Osteocyte (in vitro differentiated cells): ENCODE measurements at places on chromosomes 2 and 18. TPM values are rescaled to one million over a fixed set of nuclear protein-coding genes. Genes with fewer than 3 reads are reported as not detected.

The STPG4 gene
- total RNA-seq = 0.37 and 0.56 TPM in 2 replicates

The STON1 gene
- total RNA-seq = 37.5 and 38.0 TPM in 2 replicates

The SPEG gene
- total RNA-seq = 27.0 and 30.3 TPM in 2 replicates

The ARHGAP25 gene
- 0.42 and 0.43 TPM in 2 replicates for total RNA-seq

The PLEK gene
- 0.19 TPM in 1 of 2 replicates, not detected in the other for total RNA-seq

The SLC8A1 gene
- total RNA-seq = 17.3 and 18.0 TPM in 2 replicates

The FBXO41 gene
- total RNA-seq = 1.6 and 2.0 TPM in 2 replicates

The POMC gene
- total RNA-seq = not detected in 2 replicates

The MAB21L4 gene
- not detected in 2 replicates for total RNA-seq

The ACADL gene
- not detected in 2 replicates for total RNA-seq

The CYRIA gene
- total RNA-seq = 2.8 TPM in 2 replicates

The EN1 gene
- total RNA-seq = not detected in 2 replicates

The RDH14 gene
- total RNA-seq = 19.0 and 21.3 TPM in 2 replicates

DNA sequence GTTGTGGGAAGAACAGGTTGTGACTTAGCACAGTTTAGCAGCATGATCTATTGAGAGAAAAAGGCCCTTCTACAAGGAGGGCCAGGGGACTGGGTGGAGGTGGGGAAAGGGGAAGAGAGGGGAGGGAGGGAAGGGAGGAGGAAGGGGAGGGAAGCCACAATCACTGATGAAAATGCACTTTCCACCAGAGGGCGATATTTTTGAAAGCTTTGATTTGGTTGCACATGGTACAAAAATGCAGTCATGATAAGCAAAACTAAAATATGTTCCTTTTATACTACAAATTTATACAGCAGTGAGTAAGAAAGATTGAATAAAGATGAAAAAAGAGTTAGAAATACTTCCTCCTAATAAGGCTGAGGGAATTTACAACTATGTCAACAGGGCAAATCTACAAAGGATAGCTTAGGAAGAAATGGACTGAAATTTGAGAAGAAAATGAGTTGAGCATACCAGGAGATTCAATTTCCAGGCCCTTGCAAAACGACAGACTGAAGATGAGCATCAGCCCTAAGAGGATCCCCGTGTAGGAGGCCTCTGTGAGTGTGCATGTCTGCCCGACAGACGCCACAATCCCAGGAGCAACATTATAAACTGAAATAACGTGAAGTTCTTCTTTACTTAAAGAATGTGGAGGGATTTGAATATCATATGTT is 17.2 kb downstream of the SH3YL1 start:
- no peaks in the 10 kb centered on the region for H3K27me3 ChIP-seq
- H3K36me3 ChIP-seq = peaks cover 49% of the 10 kb centered on the region
- no peak for DNase-seq
- H3K4me1 ChIP-seq = peaks cover 7% of the 10 kb centered on the region

DNA sequence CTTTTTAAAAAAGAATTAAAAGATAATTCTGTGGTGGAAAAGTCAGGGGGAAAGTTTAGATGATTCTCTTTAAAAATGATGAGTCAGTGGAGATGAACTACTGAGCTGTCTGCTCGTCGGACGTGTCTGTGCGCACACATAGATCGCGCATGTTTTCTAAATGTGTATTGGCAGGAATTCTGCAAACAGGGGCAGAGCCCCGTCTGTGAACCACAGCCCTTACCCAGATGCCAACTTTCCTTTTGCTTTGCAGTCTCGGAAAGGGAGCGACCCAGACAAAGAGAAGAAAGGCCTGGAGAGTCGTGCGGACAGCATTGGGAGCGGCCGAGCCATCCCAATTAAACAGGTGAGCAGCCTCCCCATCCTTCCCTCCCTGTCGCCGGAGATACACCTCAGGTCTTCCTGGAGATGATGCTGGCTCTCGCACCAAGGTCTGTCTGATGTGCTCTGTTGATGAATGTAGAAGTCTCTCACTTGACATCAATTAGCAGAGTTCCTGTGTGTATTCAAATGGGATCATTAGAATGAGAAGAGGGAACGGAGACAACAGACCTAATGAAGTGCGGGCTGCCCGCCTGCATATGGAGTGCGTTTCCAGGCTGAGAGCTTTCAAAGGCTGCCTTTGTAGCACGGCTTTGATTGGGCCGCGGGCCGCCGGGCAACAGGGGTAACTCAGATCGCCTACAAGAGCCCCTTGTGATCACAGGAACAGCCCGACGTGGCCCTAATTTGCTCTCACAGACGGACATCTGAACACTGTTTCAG is 313.3 kb downstream of the AGAP1 start:
- no peak for DNase-seq
- peaks cover 37% of the 10 kb centered on the region for H3K36me3 ChIP-seq
- no peaks in the 10 kb centered on the region for H3K4me1 ChIP-seq
- H3K27me3 ChIP-seq = no peaks in the 10 kb centered on the region
- H3K27ac ChIP-seq = no peak overlapping the region

GRCh38 chr2:174333017-174333371 is 1.8 kb upstream of the SP9 start:
- no peak overlapping the region for H3K4me3 ChIP-seq
- H3K27ac ChIP-seq = no peak overlapping the region
- peaks cover 39% of the 10 kb centered on the region for H3K4me1 ChIP-seq

DNA sequence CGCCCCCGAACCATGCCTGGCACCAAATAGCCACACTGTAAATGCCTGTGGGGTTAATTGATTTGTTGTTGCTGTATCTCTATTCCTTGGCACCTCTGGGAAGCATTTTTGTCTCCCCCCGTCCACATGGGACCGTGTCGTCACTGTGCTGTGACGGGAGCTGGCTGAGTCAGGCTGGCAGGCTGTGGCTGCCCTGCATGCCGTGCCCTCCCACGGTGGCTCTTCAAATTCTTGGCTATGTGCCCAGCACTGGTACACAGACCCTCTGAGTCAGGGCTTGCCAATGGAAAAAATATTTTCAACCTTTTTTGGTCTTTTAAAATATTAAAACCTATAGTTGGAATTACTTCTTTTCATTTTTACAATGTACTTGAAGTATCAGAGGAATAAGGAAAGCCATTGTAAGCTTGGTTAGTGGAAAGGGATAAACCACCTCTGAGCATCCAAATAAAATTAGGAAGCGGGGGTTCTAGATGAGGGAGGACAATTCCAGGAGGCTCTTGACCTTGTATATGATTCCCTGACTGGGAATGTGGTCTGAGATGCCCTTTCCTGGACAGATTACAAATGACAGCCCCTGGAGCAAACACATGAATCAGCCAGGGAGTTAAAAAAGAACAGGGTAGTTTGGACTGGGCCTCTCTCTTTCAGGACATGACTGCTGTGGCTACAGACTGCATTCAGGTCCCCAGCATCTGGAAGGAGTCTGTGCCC is 59.4 kb downstream of the DGKD start:
- peaks cover 73% of the 10 kb centered on the region for H3K4me1 ChIP-seq
- H3K36me3 ChIP-seq = peaks cover 18% of the 10 kb centered on the region
- H3K27me3 ChIP-seq = no peaks in the 10 kb centered on the region
- H3K27ac ChIP-seq = peak overlapping the region; percentile 93
- peak overlapping the region; percentile 28 for H3K4me3 ChIP-seq
- DNase-seq = peak; percentile 95

DNA sequence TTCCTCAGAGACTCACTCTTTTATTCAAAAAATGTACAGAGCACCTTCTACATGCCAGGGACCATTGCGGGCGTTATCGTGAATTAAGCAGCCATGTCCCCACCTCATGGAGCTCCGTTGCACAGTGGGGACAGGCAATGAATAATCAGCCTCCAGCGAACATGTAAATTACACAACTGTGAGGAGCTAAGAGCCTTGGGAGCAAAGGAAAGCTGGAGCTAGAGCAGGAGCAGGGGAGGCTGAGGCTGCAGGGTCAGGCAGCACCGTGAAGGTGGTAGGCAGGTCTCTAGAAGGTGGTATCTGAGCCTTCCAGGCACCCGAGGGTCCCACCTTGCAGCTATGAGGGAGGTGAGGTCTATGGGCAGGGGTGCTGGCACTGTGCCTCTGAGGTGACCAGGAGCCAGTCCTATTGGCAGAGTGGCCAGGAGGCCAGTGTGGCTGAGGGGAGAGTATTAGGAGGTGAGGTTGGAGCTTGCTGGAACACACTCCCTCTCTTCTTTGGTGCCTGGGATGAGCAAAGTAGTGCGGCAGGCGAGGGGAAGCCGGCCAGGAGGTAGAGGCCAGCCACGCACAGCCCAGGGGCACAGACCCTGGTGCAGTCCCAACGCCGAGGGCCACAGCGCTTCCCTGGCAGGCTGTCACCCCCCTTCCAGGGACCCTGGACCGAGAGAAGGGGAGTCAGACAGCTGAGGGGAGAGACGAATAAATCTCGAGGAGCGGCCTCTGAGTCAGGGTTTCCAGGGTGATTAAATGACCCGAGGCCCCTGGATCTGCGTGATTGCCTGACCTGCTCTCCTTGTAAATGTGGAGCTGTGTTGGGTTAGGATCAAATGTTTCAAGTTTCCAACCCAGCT is 167.3 kb downstream of the SEPTIN10 start:
- peaks cover 45% of the 10 kb centered on the region for H3K36me3 ChIP-seq
- H3K4me3 ChIP-seq = peak overlapping the region; percentile 42
- no peaks in the 10 kb centered on the region for H3K27me3 ChIP-seq
- peak overlapping the region; percentile 97 for H3K27ac ChIP-seq

- H3K4me1 ChIP-seq = no peaks in the 10 kb centered on the region
- no peak overlapping the region for H3K4me3 ChIP-seq
- H3K36me3 ChIP-seq = no peaks in the 10 kb centered on the region
- no peak for DNase-seq
- H3K27me3 ChIP-seq = peaks cover 72% of the 10 kb centered on the region
- no peak overlapping the region for H3K27ac ChIP-seq
Measured at GRCh38 chr2:126986631-126987187, 88.0 kb downstream of the TEX51 start.

DNA sequence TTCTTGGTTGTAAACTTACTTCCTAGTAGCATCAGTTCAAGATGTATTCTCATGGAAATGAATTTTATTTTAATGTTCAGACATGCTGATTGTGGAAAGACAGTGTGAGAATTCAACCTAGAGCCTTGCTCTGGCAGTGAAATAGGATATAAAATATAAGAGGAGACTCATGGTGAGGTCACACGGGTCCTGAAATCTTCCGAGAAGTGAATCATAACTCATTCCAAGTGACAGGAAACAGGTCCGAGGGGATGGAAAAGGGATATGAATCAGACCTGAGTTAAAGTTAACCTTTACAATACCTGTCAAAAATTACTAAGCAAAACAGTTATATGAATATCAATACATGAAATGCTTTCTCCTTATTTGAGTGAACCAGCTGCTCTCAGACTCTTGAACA is 185.2 kb upstream of the LRRTM1 start:
- no peak for DNase-seq
- no peak overlapping the region for H3K4me3 ChIP-seq
- H3K27ac ChIP-seq = no peak overlapping the region
- no peaks in the 10 kb centered on the region for H3K4me1 ChIP-seq
- no peaks in the 10 kb centered on the region for H3K27me3 ChIP-seq

GRCh38 chr18:78875016-78875777 is 104.4 kb upstream of the SALL3 start:
- no peak overlapping the region for H3K27ac ChIP-seq
- H3K27me3 ChIP-seq = no peaks in the 10 kb centered on the region
- no peaks in the 10 kb centered on the region for H3K36me3 ChIP-seq
- no peaks in the 10 kb centered on the region for H3K4me1 ChIP-seq
- DNase-seq = no peak

GRCh38 chr2:37125416-37125815 is 31.4 kb downstream of the EIF2AK2 start:
- no peak overlapping the region for H3K27ac ChIP-seq
- no peak for DNase-seq
- no peak overlapping the region for H3K4me3 ChIP-seq
- H3K4me1 ChIP-seq = no peaks in the 10 kb centered on the region
- peaks cover 53% of the 10 kb centered on the region for H3K36me3 ChIP-seq
- no peaks in the 10 kb centered on the region for H3K27me3 ChIP-seq

DNA sequence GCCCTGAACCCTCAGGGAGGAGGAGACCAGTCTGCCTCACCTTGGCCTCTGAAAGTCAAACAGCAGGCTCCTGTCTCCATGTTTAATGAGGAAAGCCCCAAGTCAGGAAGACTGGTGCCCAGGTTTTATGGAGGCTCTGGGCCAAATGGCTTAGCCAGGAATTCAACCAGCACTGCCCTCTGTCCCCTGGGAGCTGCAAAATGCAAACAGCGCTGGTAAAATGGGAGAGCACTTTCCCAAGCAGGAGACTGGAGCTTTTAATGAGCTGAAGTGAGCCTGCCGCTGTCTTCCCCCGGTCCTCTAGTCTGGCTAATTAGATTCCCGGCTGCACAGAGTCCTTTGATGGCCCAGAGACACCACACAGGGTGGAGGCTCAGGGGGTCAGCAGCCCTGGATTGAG is 276.0 kb upstream of the TRIB2 start:
- H3K36me3 ChIP-seq = no peaks in the 10 kb centered on the region
- no peak overlapping the region for H3K4me3 ChIP-seq
- peaks cover 37% of the 10 kb centered on the region for H3K4me1 ChIP-seq
- DNase-seq = no peak
- H3K27ac ChIP-seq = no peak overlapping the region

GRCh38 chr18:61703508-61703907 is 189.3 kb downstream of the RNF152 start:
- DNase-seq = no peak
- H3K4me3 ChIP-seq = no peak overlapping the region
- peaks cover 25% of the 10 kb centered on the region for H3K4me1 ChIP-seq
- H3K36me3 ChIP-seq = no peaks in the 10 kb centered on the region
- H3K27me3 ChIP-seq = no peaks in the 10 kb centered on the region

DNA sequence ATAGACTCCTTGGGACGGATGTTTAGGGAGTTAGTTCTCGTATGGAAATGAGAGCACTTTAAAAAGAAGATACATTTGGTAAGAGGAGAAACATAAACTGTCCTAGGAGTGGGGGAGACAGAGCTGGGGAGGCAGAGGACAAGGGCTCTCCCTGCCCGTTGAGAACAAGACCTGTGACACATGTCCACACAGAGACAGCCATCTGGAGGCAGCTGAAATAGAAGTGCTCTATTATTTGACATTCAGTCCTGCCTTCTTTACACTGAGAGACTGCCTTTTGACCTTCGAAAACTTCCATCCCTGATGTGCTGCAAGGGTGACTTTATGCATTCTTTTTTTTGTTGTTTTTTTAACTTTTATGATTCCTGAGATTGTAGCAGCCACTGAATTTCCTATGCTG is 150.1 kb downstream of the UXS1 start:
- H3K36me3 ChIP-seq = no peaks in the 10 kb centered on the region
- H3K27ac ChIP-seq = no peak overlapping the region
- DNase-seq = no peak
- peaks cover 26% of the 10 kb centered on the region for H3K27me3 ChIP-seq
- peaks cover 2% of the 10 kb centered on the region for H3K4me1 ChIP-seq
- no peak overlapping the region for H3K4me3 ChIP-seq

- H3K4me1 ChIP-seq = no peaks in the 10 kb centered on the region
- H3K4me3 ChIP-seq = no peak overlapping the region
- H3K36me3 ChIP-seq = no peaks in the 10 kb centered on the region
- no peak overlapping the region for H3K27ac ChIP-seq
- H3K27me3 ChIP-seq = peaks cover 8% of the 10 kb centered on the region
Measured at GRCh38 chr18:6920099-6920955, 190.8 kb downstream of the ARHGAP28 start.

DNA sequence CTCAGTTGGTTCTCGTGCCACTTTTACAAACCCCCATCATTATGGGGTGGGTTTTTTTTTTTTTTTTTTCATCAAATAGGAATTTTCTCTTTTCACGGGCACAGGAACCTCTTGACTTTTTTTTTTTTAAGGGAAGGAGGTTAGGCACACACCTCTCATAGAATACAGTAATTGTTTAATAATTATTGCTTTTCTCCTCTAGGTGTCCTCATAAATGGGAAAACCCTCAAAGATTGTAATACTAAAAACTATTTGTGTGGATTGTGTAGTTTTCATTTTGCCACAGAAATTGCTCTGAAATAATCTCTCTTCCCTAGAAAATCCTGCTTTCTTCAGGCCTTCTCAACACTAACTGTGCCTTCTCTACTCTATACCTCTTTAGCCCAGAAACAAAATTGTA is 147.3 kb downstream of the GREB1L start:
- no peak overlapping the region for H3K27ac ChIP-seq
- peaks cover 22% of the 10 kb centered on the region for H3K27me3 ChIP-seq
- H3K36me3 ChIP-seq = no peaks in the 10 kb centered on the region
